CD4-positive, alpha-beta T cell treated with Interleukin-6 for 4 hours (primary cell): ENCODE measurements at places on chromosomes 5 and 9.
A peak's percentile ranks its signal among the peaks of the same experiment; 100 is the strongest.

DNA sequence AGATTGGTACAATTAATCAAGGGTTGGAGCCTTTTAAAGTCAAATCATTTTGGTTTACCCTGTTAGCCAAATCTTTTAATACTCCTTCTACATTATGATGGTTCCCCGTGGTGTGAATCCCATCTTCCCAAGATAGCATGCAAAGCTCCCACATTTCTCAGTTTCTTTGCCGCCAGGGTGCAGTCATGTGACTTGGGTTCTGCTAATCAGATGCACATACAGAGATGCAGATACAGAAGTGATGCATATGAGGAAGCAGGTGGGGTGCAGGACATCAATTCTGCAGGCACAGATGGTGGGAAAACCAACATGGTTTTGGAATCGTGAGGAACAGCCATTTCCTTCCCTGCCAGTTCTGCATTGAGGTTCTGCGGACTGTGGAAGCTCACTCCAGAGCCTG is 8.4 kb upstream of the MAST4 start:
- no peak for DNase-seq

GRCh38 chr5:127359502-127359901 is 68.9 kb downstream of the MEGF10 start:
- no peak for DNase-seq

GRCh38 chr9:96884443-96884842 is 30.1 kb upstream of the ZNF782 start:
- DNase-seq, result no peak

DNA sequence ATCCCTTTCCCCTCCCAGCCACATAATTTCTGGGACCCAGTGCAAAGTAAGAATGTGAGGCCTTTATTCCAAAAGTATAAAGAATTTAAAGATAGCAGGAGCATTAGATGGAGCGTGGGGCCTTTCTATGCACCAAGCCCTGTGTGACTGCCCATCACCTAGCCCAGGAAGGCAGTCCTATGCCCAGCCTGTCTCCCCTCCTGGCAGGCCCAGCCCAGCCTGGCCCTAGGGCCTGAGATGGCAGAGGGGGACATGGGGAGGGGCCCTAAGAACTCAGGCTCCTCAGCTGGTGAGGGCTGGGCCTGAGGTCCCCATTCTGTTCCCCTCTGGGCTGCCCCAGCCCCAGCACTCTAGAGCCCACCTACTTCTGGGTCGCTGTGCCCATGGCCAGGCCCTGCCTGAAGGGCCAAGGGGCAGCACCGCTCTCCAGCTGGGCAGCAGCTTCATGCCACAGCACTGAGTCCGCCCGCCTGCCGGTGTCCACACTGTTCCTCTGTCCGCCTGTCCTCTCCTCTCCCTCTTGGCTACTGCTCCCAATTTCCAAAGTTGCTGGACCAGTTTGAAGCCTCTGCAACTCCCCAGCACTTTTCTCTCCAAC is 995 bp upstream of the SLC23A1 start:
- DNase-seq, result no peak

- DNase-seq, result no peak
These were observed 9.6 kb downstream of the HMCN2 start for GRCh38 chr9:130275156-130275555.

GRCh38 chr5:23402585-23402984 is 104.8 kb upstream of the PRDM9 start:
- no peak for DNase-seq

DNA sequence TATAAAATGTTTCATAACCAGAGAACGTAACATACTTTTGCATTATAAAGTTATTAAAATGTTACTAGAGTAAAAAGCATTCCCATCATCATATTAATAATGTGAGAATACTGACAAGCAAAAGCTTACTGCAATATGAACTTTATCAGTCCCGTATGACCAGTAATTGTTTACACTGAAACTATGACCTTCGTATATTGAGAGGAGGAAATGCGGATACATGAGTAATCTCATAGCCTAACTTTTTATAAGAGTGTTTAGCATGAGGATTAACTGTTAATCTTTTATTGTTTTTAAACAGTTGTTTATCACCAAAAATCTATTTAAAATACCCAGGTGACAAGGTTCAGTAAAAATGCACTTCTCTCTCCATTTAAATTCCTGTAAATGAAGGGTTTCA is 272.4 kb downstream of the SLF1 start:
- no peak for DNase-seq

- no peak for DNase-seq
These were observed 30.4 kb downstream of the ACO1 start for GRCh38 chr9:32414856-32415255.

DNA sequence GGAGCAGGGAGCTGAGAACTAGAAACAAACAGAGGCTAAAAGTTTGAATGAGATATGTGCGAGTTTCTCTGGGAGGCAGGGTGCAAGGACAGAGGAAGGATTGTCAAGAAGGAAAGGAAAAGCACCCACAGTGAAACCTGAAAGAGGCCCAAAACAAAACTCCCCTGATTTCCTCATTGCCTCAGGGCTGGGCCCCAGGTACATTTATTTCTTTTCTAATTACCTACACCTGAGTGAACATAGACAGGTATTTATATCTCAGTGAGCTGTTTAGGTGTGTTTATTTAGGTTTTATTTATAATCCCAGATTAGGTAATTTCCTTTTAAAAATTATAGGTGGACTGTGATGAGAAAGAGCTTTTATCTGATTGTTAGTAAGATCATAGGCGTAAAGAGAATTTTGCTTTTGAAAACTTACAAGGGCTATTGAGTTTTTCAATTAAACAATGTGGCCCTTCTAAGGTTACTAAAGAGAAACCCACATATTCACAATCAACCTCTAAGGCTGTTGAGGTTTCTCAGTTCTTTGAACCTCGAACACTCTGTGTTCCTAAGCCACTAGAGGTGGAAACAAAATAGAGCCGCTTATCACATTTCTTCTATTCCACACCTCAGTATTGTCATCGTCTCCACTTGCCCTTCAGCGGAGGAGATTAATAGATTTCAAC is 344.8 kb downstream of the ZNF608 start:
- no peak for DNase-seq

GRCh38 chr5:67179697-67180361 is 16.8 kb downstream of the CD180 start:
- no peak for DNase-seq

- no peak for DNase-seq
These were observed 82.7 kb downstream of the SFXN1 start for GRCh38 chr5:175561085-175561484.

GRCh38 chr9:37541465-37541864 is 34.7 kb downstream of the FBXO10 start:
- no peak for DNase-seq

GRCh38 chr9:99211746-99212145 is 10.0 kb downstream of the ALG2 start:
- no peak for DNase-seq

DNA sequence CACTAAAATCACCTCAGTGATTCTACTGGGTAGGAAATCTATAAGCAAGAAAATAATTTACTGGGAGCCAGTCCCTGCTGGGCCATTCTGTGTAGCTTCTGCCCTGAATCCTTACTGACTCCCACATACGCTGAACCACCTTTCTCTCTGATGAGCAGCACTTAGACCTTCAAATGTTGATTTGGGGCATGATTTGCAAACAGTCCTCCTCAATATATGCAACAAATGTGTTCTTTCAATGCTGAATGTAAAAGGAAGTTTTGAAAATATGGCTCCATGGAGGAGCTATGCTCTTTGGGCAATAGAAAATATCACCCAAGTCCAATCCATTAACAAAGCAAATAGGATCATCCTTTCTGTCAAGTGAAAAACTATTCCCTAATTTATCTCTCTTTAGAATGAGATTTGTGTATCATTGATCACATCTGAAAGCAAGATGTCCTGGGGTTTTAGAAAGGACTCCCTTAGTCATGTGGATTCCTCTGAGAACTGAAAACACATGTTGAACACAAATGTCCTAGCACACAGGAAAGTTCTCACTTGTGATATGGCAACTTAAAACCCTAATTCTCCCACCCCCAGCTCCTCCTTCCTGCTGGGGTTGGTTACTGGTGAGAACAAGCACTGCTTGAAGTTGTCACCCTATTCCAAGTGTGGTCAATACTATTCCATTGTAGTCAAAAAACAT is 8.9 kb upstream of the CER1 start:
- no peak for DNase-seq

- no peak for DNase-seq
These were observed 24.4 kb downstream of the SH3TC2 start for GRCh38 chr5:149038336-149039080.

DNA sequence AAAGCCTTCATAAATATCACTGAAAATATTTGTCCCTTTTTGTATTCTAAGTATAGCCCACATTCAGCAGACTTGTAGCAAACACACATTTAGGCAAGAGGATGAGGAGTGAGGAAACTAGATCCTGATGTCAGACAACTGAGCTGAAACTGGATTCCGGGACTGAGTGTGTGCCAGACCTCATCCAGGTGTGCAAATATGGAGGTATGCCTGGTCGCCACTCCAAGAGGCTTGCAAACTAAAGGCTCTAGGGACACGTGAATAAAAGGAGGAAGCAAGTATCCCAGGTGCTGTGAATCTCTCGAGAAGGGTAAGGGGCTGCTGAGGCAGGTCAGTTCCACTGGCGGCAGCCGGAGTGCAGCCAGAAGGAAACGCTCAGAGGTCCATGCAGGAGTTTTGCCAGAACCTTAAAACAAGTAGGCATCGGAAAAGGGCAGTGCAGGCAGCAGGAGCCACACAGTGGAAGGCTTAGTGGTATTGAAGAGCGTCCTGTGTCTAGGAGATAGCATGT is 77.4 kb upstream of the ALDH1B1 start:
- no peak for DNase-seq

DNA sequence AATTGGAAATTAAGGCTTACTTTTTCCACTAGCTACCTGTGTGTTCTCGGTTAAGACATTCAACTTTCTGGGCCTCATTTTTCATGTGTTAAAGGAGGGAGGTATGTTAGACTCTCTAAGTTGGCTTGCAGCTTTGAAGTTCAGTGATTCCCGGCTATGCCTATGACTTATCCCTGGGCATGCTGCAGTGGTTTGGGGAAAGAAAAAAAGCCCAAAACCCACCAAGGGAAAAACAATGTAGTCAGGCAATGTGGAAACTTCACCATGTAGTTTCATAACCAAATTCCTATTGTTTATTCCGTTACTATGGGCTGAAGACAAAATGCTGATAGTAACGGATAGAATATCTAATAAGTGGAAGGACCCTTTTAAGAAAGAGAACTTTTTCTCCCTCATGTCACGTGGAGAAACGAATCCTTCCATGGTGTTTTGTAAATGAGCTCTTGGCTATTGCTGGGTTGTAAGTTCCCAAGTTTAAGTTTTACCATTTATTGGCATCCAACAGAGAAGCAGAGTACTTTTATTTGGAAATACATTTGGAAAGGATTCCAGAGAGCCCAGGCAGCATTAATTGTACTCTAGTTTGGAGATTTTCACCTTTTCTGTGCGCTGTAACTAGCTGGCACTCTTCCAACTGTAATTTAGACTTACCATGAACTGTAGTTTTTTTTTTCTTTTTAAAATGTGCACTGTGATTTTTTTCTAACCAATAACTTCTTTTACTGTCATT is 84.9 kb upstream of the MPDZ start:
- no peak for DNase-seq

GRCh38 chr5:151873701-151874100 is 51.0 kb downstream of the GLRA1 start:
- DNase-seq, result no peak

GRCh38 chr5:172733131-172733973 is 37.6 kb downstream of the DUSP1 start:
- DNase-seq, result no peak

- DNase-seq, result no peak
These were observed 25.0 kb upstream of the ERMP1 start for GRCh38 chr9:5857928-5858327.

GRCh38 chr9:136903041-136903554 is 16.8 kb downstream of the TRAF2 start:
- DNase-seq, result peak; percentile 14

- no peak for DNase-seq
These were observed 5.8 kb downstream of the PPP1R26 start for GRCh38 chr9:135485385-135485784.

DNA sequence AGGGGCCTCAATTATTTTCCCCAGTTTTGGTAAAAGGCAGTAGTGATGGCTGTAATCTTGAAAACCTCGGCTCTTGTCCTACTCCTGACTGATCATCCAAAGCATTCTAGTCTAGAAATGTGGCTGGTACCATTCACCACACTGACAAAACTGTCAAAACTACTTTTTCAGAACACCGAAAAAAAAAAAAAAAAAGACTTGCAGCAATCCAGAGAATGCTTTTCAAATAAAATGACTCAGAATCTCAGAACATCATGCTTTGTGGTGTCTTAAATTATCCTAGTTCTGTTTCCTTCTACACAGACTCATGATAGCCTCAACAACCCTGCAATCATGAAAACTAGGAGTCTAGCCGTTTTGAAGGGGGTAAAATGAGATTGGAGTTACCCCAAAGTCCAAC is 13.4 kb downstream of the SLC28A3 start:
- DNase-seq, result no peak

GRCh38 chr5:173283318-173284288 is 44.6 kb downstream of the STC2 start:
- peak; percentile 69 for DNase-seq

DNA sequence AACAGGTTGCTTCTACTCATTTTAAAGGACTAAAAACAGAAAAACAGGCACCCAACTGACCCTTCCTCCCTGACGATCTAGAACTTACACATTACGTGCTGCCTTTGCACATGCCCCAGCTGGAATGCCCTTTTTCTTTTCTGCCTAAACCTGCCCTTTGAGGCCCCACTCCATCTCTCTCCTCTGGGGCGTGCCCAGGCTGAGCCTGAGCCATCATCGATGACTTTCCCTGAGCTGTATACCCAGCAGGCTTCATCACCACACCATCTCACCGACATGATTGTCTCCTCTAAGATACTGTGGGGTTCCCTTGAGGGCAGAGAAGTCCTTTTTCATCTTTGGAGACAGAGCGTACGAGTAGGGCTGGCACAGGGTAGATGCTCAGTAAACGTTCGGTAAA is 24.1 kb upstream of the GABBR2 start:
- no peak for DNase-seq

- DNase-seq, result no peak
These were observed 47.7 kb upstream of the TCERG1 start for GRCh38 chr5:146399481-146399880.

GRCh38 chr5:10451137-10451824 is 9.6 kb downstream of the ROPN1L start:
- DNase-seq, result no peak

GRCh38 chr5:148915224-148915817 is 88.9 kb downstream of the ADRB2 start:
- DNase-seq, result no peak

DNA sequence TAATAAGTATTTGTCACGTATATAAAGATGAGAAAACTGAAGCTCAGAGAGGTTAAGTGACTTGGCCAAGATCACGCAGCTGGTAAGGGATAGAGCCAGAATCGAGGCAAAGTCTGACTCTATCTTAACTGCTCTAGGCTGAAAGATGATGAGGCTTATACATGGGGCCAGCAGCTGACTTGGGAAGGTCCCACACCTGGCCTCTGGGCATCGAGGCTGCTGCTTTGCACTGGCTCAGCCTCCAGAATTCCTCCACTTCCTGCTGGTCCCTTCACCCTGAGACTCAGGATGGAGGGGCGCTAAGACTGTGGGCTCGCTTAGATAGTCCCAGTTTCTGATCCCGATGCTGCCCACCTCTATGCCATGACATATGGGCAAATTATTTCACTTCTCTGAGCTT is 35.2 kb downstream of the CAMK2A start:
- no peak for DNase-seq

GRCh38 chr9:91073811-91074771 is 272.5 kb downstream of the SYK start:
- no peak for DNase-seq
